Kidney (tissue), 22 donors: ENCODE measurements at places on chromosomes 13 and 19.

DNA sequence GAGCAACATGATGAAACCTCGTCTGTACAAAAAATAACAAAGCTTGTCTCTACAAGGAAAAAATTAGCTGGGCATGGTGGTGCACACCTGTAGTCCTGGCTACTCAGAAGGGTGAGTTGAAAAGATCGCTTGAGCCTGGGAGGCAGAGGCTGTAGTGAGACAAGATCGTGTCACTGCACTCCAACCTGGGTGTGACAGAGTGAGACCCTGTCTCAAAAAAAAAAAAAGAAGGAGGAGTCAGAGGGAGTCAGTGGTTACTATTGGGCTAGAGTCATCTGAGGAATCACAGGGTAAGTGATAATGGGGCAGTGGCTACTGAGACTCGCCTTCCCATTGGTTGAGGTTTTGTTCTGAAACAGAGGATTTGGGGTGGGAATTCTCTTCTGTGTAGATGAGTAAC lies 1.9 kb upstream of the GPI start:
- no peak for DNase-seq

- no peak for DNase-seq
Measured at GRCh38 chr19:39998501-39998900, 1.6 kb downstream of the ZNF546 start.

DNA sequence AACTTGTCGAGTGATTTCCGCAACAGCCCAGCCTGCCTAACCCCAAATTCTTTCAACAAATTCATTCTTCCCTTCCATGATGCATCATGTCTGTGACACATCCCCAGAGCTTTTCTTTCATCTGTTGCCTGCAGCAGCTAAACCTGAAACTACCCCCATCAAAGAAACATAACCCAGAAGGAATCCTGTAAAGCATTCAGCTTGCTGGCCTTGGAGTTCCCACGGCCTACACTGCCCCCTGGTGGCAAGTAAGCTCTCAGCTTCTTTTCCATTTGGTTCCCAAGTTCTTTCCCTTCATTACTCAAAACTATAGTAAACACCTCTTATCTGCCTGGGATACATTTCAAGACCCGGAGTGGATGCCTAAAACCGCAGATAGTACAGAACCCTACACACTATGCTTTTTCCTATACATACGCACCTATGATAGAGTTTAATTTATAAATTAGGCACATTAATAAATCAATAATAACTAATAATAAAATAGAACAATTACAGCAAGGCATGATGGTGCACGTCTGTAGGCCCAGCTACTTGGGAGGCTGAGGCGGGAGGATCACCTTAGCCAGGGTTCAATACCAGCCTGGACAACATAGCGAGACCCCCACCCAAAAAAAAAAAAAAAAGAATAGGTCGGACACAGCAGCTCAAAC lies 7.4 kb downstream of the ETHE1 start:
- DNase-seq, result peak; percentile 92

- no peak for DNase-seq
Measured at GRCh38 chr19:44942067-44942571, at the start of gene APOC4. APOC4 (plus strand) TSS chr19:44942237; CDS start chr19:44942278, 41 bp downstream.

DNA sequence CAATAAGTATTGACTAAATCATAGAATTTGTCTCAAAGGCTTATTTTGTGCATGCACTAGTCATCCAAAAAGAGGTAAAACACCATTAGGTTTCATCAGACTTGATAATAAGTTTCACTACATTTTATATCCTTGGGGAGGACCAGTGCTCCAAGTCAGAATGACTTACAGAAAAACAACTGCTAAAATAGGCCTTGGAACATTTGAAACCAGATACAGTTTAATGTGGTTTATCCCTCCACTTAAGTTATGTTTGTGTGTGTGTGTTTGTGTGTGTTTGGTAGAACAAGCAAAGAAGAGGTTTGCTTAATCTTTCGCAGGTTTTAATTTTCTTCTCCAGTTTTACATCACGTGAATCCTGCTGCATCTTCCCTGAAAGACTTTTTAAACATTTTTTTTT lies 570.9 kb downstream of the PCDH9 start:
- DNase-seq, result no peak
